Left ventricle myocardium inferior (tissue), 1 donor: ENCODE measurements at places on chromosomes 2 and 18.

- DNase-seq, result no peak
These were observed 25.7 kb downstream of the MAP4K3 start for GRCh38 chr2:39411181-39411944.

- DNase-seq, result no peak
These were observed 6.6 kb downstream of the OTOF start for GRCh38 chr2:26471289-26471688.

DNA sequence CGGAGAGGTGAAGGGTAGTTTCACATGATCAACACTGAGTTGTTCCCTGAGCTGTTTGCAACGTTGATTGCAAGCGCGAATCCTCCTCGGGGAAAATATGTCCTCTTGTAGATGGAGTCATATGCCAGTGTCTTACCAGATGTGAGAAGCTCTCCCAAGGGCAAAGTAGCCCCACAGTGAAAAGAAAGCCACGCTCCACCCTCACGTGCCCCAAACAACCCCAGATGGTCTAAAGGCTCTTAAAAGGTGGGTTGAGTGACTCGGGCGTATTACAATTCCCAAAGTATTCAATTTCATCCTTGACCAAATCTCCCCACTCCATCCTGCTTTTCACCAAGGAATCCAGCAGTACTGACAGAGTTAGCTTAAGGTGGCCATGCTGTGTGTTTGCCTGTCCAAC, 332.1 kb upstream of the SOX11 start:
- no peak for DNase-seq

GRCh38 chr2:11746807-11747459, 501 bp downstream of the LPIN1 start:
- peak; percentile 31 for DNase-seq

- DNase-seq, result no peak
These were observed 50.5 kb downstream of the HNRNPLL start for GRCh38 chr2:38552259-38552658.

GRCh38 chr2:43215673-43216255, 10.6 kb downstream of the ZFP36L2 start:
- DNase-seq, result no peak

- no peak for DNase-seq
These were observed 61.0 kb upstream of the SLC25A52 start for GRCh38 chr18:31821545-31822171.
